ENCODE measurements at places on chromosomes 2 and 18.

DNA sequence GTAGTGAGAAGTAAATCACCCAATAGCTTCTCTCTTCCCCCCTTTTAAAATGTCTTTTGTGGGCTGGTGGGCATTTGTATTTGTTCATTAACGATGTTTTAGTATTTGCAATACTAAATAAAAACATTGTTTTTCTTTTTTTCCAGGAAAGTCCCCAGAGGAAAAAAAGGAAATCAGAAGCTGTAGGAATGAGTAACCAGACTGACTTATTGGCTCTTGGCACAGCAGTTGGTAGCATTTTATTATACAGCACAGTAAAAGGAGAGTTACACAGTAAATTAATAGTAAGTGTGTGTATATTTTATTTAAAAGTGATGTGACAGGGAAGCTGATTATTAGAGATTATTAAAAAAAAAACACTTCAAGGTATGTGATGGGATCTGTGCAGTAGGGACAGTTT, 7.4 kb downstream of the WDR43 start:
- no peak for DNase-seq

- no peak for DNase-seq
These were observed 10.9 kb downstream of the TMBIM1 start for GRCh38 chr2:218281449-218281848.

- DNase-seq = no peak
These were observed 234.0 kb downstream of the ZNF407 start for GRCh38 chr18:74831571-74832250.

DNA sequence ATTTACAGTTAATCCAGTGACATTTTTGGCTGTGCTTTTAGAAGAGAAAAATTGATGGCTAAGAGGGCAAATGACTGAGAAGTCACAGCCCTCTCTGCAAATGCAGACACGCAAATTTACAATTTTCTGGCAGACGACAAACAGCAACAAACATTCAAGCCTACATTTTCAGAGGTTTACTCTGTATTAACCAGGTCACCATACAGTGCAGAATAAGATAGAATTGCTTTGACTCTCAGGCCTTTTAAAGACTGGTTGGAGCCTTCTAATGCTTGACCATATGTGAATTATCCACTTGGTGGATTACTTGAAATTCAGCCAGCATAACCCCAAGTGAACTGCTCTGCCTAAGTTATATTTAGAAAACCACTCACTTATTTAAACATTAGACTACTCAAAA, 280.9 kb upstream of the STON1 start:
- DNase-seq = no peak
